SJCRH30 (cell line): ENCODE measurements at places on chromosomes 2 and 18. TPM values are rescaled to one million over a fixed set of nuclear protein-coding genes. Genes with fewer than 3 reads are reported as not detected.

DNA sequence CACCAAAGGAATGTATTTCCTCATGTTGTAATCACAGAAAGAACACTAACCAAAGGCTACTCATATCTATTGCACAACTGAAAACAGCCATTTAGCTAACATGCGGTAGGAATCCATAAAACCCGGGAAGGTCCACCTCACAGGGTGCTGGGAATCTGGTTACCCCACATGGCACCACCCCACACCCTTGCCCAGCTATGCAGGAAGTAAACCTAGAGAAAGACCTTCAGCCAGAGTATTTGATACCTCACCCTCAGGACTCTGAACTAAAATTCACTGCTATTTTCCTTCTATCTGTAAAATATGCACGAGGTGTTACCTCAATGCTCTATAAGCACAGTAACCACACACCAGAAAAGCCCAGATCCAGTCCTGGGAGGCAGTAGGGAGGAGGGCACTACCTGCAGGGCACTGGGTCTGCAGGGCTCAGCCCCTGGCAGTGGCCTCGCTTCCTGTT, 45.8 kb downstream of the PTPN2 start:
- H3K27me3 ChIP-seq = no peaks in the 10 kb centered on the region
- no peaks in the 10 kb centered on the region; the same call in 1 of the 2 replicates for H3K4me1 ChIP-seq
- no peak for DNase-seq
- H3K4me3 ChIP-seq = no peak overlapping the region
- H3K36me3 ChIP-seq = no peaks in the 10 kb centered on the region

- peaks cover 22% of the 10 kb centered on the region for H3K36me3 ChIP-seq
- no peak overlapping the region for H3K27ac ChIP-seq
Observed at GRCh38 chr2:186523791-186524190, 37.7 kb downstream of the ZC3H15 start.

- no peaks in the 10 kb centered on the region for H3K36me3 ChIP-seq
- H3K4me1 ChIP-seq = no peaks in the 10 kb centered on the region
- no peak overlapping the region for H3K27ac ChIP-seq
- no peak overlapping the region for H3K4me3 ChIP-seq
- DNase-seq = no peak
Observed at GRCh38 chr2:134792186-134792585, 46.2 kb upstream of the ACMSD start.

DNA sequence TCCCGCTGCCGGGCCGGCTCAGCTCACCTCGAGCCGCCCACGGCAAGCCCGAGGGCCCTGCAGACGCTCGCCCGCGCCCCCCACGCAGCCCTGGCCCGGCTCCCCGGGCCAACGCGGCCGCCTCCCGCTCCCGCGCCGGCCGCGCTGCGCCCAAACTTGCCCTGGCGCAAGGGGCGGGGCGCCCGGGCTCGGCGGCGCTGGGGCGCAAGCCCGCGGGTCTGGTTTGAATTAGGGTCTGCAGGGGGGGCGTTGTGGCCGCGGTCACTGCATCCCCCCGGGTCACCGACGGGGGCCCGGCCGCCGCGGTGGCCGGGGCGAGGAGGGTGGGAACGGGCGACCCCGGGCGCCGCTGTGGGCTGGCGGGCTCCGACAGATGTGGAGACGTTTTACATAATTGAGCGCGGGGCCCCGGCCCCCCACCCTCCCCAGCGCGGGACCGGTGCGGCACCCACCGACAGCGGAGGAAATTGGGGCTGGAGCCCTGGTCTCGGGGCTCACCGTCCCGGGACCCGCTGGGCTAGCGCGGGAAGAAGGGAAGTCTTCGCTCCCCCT, 690 bp downstream of the SDC1 start:
- H3K4me3 ChIP-seq = peak overlapping the region; percentile 84
- peak overlapping the region; percentile 74 for H3K27ac ChIP-seq
- H3K4me1 ChIP-seq = no peaks in the 10 kb centered on the region
- no peak for DNase-seq

- H3K4me3 ChIP-seq = no peak overlapping the region
- H3K27ac ChIP-seq = no peak overlapping the region
- no peaks in the 10 kb centered on the region for H3K36me3 ChIP-seq
- DNase-seq = no peak
- H3K4me1 ChIP-seq = no peaks in the 10 kb centered on the region
- no peaks in the 10 kb centered on the region for H3K27me3 ChIP-seq
Observed at GRCh38 chr2:164510895-164511294, 110.4 kb downstream of the GRB14 start.

GRCh38 chr2:68302281-68302875, 17.4 kb downstream of the CNRIP1 start:
- H3K27me3 ChIP-seq = no peaks in the 10 kb centered on the region
- peaks cover 4% of the 10 kb centered on the region; the same call in 1 of the 2 replicates for H3K4me1 ChIP-seq
- peak; percentile 13 for DNase-seq
- H3K27ac ChIP-seq = no peak overlapping the region; the same call in 1 of the 2 replicates
- no peaks in the 10 kb centered on the region for H3K36me3 ChIP-seq

- no peaks in the 10 kb centered on the region for H3K36me3 ChIP-seq
- H3K4me1 ChIP-seq = no peaks in the 10 kb centered on the region
- no peaks in the 10 kb centered on the region for H3K27me3 ChIP-seq
- H3K27ac ChIP-seq = no peak overlapping the region
- H3K4me3 ChIP-seq = no peak overlapping the region
- DNase-seq = no peak
Observed at GRCh38 chr18:75034937-75035336, 174.0 kb downstream of the PTGR3 start.

DNA sequence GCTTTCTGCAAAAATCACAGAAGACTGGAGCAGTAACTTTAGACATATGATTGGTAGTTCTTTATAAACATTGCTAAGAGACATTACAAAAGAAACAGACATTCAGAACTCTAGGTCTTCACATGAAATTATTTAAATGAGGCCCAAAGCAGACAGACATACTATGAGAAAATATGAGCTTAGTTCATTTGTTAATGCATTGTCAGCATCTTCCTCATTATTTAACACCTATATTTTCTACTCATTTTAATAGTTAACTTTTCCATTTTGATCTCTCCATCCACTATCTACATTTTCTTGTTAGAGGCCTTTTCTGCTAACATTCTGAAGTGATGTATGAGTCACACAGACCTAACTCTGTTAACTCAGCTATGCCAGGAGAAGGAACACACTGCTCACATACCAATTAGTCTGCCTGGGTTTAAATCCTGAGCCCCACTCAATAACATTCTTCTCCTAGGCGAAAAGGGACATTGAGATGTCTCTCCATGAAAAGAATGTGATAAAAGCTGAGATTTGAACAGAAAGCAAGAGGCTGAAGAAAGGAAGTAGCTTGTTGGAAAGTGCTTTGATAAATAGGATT, 400.3 kb upstream of the PKDCC start:
- H3K36me3 ChIP-seq = no peaks in the 10 kb centered on the region
- H3K4me3 ChIP-seq = no peak overlapping the region
- H3K27me3 ChIP-seq = no peaks in the 10 kb centered on the region
- no peak for DNase-seq
- no peak overlapping the region for H3K27ac ChIP-seq
- no peaks in the 10 kb centered on the region for H3K4me1 ChIP-seq

DNA sequence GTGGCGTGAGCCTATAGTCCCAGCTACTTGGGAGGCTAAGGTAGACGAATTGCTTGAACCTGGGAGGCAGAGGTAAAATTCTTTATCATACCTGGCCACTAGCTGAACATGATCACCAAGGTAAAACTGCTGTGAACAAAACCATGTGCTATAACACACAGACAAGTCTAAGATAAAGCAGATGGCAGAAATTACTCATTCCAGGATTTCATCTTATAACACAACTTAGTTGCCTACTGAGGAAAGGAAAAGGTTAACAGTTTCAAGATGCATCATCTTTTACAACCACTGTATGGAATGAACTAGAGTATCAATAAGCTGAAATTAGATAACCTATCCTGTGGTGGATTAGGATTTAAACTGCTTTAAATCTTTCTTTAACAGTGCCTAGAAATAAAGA, 8.3 kb downstream of the ARL5A start:
- no peaks in the 10 kb centered on the region for H3K27me3 ChIP-seq
- peaks cover 16% of the 10 kb centered on the region; the same call in 1 of the 2 replicates for H3K36me3 ChIP-seq
- no peak overlapping the region for H3K27ac ChIP-seq

GRCh38 chr18:9240270-9240669, 94.3 kb upstream of the TWSG1 start:
- DNase-seq = no peak
- H3K36me3 ChIP-seq = no peaks in the 10 kb centered on the region
- H3K27me3 ChIP-seq = no peaks in the 10 kb centered on the region
- no peak overlapping the region for H3K4me3 ChIP-seq

GRCh38 chr18:78896111-78896905, 83.3 kb upstream of the SALL3 start:
- DNase-seq = no peak
- H3K36me3 ChIP-seq = no peaks in the 10 kb centered on the region
- no peak overlapping the region for H3K4me3 ChIP-seq
- H3K27me3 ChIP-seq = no peaks in the 10 kb centered on the region
- H3K27ac ChIP-seq = no peak overlapping the region

DNA sequence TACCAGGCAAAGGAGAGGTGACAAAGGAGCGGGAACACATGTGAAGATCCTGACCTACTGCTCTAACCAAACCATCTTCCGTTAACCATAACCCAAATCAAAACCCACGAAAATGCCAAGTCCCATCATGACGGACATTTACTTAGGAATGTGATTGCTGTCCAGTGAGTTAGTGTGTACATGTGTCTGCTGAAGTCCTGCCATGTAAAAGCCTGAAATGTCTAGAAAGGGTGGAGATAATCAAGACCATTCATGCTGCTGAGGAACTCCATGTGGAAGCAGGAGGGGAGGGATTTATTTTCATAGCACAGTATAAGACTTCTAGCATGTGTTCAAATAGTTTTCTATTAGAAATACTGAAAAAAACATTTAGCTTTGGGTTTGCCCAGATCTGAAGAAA, 137.0 kb upstream of the BOD1L2 start:
- H3K36me3 ChIP-seq = no peaks in the 10 kb centered on the region
- H3K4me1 ChIP-seq = peaks cover 6% of the 10 kb centered on the region
- no peak for DNase-seq
- no peaks in the 10 kb centered on the region for H3K27me3 ChIP-seq

- DNase-seq = peak; percentile 73
- no peaks in the 10 kb centered on the region for H3K27me3 ChIP-seq
- no peaks in the 10 kb centered on the region for H3K36me3 ChIP-seq
Observed at GRCh38 chr2:203804070-203804469, 63.5 kb upstream of the CTLA4 start.

DNA sequence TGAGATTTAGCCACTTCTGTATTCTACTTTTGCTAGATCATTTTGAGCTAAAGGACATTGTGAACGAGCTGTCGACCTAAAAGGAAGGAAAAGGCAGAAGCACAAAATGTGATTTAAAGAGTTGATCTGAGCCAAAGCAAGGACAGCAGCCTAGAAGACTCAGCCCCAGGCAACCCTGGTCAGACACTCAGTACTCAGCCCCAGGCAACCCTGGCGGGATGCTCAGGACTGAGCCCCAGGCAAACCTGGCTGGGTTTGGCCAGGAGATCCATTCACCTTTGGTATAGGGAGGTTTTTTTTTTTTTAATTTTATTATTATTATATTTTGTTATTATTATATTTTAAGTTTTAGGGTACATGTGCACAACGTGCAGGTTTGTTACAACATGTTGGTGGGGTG, 34.3 kb upstream of the PXDN start:
- no peaks in the 10 kb centered on the region for H3K27me3 ChIP-seq
- H3K4me1 ChIP-seq = peaks cover 29% of the 10 kb centered on the region

- no peak overlapping the region for H3K27ac ChIP-seq
- H3K27me3 ChIP-seq = no peaks in the 10 kb centered on the region
- H3K36me3 ChIP-seq = no peaks in the 10 kb centered on the region
- no peaks in the 10 kb centered on the region for H3K4me1 ChIP-seq
Observed at GRCh38 chr2:61554604-61555003, 16.4 kb upstream of the XPO1 start.

DNA sequence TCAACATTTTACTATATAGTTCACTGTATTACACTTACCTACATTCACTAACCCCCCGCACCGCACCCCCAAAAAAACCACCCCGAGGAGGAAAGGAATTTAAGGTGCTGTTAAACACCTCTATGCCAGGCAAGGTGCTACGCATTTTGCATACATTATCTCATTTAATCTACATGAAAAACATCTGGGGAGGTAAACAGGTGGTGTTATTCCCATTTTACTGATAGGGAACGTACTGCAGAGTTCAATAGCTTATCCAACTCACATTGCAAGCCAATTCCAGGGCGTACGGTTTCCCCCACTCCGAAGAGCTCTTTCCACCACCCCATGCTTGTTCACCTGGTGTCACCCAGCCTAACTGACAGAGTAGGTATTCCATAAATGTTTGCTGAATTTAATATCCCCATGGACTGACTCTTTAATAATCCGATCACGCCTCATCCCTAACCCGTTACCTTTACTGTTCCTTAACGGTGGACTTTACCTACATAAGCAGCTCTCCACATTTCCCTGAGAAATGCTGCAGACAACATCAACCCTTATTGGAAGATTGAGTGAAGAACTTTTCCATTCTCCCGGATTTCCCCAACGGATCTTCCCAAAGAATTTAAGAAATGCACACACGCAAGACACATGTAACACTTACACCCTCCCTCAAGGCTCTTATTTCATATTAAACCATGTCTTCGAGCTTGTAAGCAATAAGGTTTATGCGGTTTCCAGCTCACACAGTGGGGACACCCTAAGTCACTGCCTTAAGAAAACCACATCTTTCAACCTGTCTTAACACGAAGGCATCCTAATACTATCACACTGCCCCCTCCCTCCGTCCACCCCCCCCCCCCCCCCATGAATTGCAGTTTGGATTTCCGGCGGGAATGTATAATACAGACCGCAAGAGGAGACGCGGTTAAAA, 1.2 kb downstream of the RAPH1 start:
- H3K27ac ChIP-seq = peak overlapping the region; percentile 95
- H3K27me3 ChIP-seq = no peaks in the 10 kb centered on the region
- DNase-seq = peak; percentile 7
- H3K36me3 ChIP-seq = no peaks in the 10 kb centered on the region
- H3K4me3 ChIP-seq = peak overlapping the region; percentile 98
- peaks cover 10% of the 10 kb centered on the region; the same call in 1 of the 2 replicates for H3K4me1 ChIP-seq

DNA sequence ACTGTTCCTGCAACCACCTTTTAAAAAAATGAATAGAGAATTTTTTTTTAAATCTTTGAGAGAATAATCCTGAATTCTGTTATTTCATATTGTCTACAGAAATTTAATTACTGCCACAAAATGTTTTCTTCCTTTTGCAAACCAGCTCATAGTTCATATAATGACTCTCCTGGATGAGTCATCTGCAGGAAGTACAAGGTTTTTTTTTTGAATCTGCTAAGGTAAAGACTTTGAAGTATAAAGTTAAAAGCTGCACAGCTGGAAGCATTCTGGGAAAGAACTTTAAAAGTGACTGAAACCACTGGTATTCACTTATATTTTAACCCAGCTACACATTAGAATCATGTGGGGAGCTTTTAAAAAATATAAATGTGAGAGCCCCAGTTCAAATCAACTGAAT, 25.4 kb downstream of the SESTD1 start:
- DNase-seq = no peak
- H3K4me3 ChIP-seq = no peak overlapping the region
- H3K4me1 ChIP-seq = peaks cover 4% of the 10 kb centered on the region; the same call in 1 of the 2 replicates
- H3K36me3 ChIP-seq = no peaks in the 10 kb centered on the region
- H3K27ac ChIP-seq = no peak overlapping the region

GRCh38 chr2:216799873-216800431, 59.9 kb downstream of the TNP1 start:
- no peaks in the 10 kb centered on the region for H3K27me3 ChIP-seq
- H3K4me1 ChIP-seq = peaks cover 3% of the 10 kb centered on the region
- no peak overlapping the region for H3K27ac ChIP-seq
- no peak for DNase-seq
- H3K36me3 ChIP-seq = no peaks in the 10 kb centered on the region

TGOLN2 gene
- 73.5 and 80.3 TPM in 2 replicates for total RNA-seq

TMEM37 gene
- 0.28 and 0.67 TPM in 2 replicates for total RNA-seq

THAP4 gene
- 48.9 and 51.9 TPM in 2 replicates for total RNA-seq

GPR155 gene
- total RNA-seq = 13.5 and 14.1 TPM in 2 replicates

FANCL gene
- total RNA-seq = 86.2 and 105 TPM in 2 replicates

SPTBN1 gene
- 258 and 260 TPM in 2 replicates for total RNA-seq

POTEI gene
- total RNA-seq = 0.25 and 0.47 TPM in 2 replicates

CENPA gene
- total RNA-seq = 50.2 and 52.9 TPM in 2 replicates

NDC80 gene
- total RNA-seq = 77.5 and 95.3 TPM in 2 replicates

CAPN13 gene
- not detected in 2 replicates for total RNA-seq

ATL2 gene
- total RNA-seq = 107 and 108 TPM in 2 replicates

CYP1B1 gene
- not detected in 2 replicates for total RNA-seq

GYPC gene
- 25.8 and 26.1 TPM in 2 replicates for total RNA-seq
